AG04450 (cell line): ENCODE measurements at places on chromosomes 5 and 9.

- DNase-seq = no peak
Measured at GRCh38 chr9:107487521-107488374, 1.8 kb downstream of the KLF4 start.

GRCh38 chr9:129342591-129343423 is 164.7 kb upstream of the IER5L start:
- DNase-seq = no peak

- DNase-seq = no peak
Measured at GRCh38 chr5:21844960-21845359, 1008.2 kb downstream of the CDH12 start.

DNA sequence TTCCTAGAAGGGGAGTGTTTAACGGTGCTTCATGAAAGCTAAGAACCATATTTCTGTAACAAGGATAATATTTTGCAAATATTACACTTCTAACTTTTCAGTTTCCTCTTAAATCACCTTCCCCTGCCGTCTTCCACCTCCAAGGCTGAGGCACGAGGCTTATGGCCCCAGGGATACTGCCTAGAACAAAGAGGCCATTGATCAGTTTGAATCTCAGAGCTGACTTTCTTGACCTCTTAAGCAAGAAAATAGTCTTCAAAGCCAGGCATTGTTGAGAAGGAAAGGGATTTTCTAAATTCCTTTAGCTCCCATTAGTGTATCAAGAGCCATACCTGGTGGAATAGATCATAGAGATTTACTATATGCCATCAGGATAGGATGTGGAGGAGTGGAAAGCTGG is 566.2 kb downstream of the BNC2 start:
- DNase-seq = no peak

DNA sequence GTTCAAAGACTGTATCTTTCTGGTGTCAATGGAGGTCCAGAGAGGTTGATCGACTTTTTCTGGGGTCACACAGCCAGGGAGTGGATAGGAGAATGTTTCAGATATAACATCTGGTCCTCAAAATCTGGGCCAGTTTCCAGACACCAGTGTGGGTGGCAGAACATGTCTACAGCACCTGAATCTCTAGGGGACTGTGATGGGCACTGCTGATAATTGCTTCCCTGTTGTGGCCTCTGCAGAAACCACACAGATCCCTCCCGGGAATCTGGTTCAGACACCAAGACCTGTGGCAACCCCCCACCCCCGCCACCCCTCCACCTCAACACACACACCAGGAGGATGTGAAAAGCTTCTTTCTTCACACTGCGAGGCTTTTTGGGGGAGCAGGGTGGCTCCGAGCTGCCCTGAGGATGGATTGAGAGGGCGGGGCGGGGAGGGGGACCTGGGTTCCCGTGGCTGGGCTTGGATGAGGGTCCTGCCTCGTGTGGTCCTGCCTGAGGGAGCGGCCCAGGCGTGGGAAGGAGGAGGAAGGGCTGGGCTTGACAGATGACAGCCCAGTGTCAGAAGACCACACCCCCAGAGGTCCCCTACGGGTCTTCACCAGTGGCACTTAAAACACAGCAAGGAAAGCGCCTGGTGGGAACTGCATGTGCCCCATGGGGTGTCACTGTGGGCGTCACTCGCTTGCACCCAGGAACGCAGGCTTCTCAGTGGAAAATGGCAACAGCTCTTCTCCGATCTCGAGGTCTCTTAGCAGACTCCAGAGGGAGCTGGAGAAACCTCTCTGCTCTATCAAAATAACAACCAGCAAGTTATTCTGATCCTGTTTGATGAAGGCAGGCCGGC is 55.2 kb downstream of the TRIP13 start:
- no peak for DNase-seq

DNA sequence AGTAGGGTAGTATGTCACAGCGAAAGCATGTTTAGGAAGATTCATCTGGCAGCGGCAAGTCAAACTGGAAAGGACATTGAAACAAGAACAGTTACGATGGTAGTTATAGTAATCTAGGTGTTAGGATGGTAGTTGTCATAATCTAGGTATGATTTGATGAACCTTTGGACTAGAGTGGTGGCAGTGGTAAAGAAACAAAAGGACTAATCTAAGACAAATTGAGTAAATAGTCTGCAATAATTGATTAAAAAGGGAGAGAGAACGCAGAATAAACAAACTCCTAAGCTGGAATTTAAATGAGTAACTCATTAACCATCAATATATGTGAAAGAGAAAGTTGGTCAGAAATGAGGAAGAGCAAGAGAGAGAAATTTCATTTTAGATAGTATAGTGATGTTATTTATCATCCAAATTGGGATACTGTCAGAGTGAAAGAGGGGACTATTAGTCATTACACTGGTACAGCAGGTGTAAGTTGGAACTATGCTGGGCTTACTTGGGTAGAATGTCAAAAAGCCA is 56.8 kb downstream of the MTREX start:
- DNase-seq = no peak
